Activated CD8-positive, alpha-beta memory T cell treated with anti-CD3 and anti-CD28 coated beads for 36 hours (primary cell): ENCODE measurements at places on chromosomes 3 and 15. TPM values are rescaled to one million over a fixed set of nuclear protein-coding genes. Genes with fewer than 3 reads are reported as not detected.

The MYL3 gene
- total RNA-seq: not detected

The CYP1A1 gene
- 0.48 TPM for total RNA-seq

The STAC gene
- total RNA-seq: not detected

The ABI3BP gene
- total RNA-seq: not detected

The CYFIP1 gene
- total RNA-seq: 24.3 TPM

The INSYN1 gene
- not detected for total RNA-seq

The BFSP2 gene
- 0.61 TPM for total RNA-seq

The CD86 gene
- 0.19 TPM for total RNA-seq

The SYNM gene
- 1.0 TPM for total RNA-seq

The ATP2B2 gene
- total RNA-seq: not detected

The GNB5 gene
- total RNA-seq: 15.6 TPM

The TM6SF1 gene
- total RNA-seq: 2.1 TPM

The ISLR gene
- total RNA-seq: not detected

The LRRK1 gene
- 0.44 TPM for total RNA-seq

The CPEB1 gene
- 0.55 TPM for total RNA-seq

The CCR5 gene
- total RNA-seq: 3.1 TPM

The VGLL3 gene
- not detected for total RNA-seq

The NDN gene
- 1.3 TPM for total RNA-seq

The TMEM42 gene
- total RNA-seq: 9.4 TPM
